ENCODE measurements at places on chromosomes 16 and 17.
A peak's percentile ranks its signal among the peaks of the same experiment; 100 is the strongest.

GRCh38 chr17:40625311-40625710 lies 22.3 kb downstream of the SMARCE1 start:
- no peak for DNase-seq

DNA sequence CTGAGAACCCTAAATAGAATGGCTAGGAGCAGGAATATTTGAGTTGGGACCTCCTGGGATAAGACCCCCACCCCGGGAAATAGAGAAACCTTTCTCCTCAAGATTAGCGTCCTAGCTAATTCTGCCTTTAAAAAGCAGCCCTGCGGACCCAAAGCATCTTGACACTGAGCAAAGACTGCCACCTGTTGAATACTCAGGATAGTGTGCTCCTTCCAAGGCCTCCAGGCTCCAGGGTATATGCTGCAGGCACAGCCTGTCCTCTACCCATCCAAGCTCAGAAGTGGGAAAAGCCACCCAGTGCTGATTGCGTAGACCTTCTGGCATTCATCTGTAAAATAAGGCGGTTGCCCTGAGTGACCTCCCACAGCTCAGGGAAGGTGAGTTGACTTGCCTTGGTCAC lies 456.2 kb upstream of the DYNLRB2 start:
- DNase-seq, result no peak

DNA sequence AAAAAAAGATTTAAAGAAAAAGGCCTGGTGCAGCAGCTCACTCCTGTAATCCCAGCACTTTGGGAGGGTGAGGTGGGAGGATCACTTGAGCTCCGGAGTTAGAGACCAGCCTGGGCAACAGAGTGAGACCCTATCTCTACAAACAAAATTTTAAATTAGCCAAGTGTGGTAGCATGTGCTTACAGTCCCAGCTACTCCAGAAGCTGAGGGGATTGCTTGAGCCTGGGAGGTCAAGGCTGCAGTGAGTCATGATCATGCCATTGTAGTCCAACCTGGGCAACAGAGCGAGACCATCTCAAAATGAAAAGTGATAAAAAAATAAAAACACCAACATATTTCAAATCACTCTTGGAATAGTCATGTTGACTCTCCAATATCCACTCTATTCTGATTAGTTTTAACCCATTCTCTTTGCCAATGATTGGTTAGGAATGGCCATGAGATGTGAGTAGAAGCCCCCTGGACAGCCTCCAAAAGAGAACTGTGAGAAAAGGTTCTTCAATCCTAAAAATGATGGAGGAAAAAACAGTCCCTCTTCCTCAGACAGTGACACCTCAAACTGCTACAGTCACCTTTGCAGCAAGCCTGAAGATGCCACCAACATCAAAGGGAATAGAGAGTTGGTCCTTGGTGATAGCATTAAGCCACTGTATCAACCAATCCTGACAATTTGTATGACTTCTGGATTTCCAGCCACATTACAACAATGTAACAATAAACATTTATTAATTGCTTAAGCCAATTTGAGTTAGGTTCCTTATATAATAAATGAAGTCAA lies 2.9 kb upstream of the KANSL1 start:
- no peak for DNase-seq

DNA sequence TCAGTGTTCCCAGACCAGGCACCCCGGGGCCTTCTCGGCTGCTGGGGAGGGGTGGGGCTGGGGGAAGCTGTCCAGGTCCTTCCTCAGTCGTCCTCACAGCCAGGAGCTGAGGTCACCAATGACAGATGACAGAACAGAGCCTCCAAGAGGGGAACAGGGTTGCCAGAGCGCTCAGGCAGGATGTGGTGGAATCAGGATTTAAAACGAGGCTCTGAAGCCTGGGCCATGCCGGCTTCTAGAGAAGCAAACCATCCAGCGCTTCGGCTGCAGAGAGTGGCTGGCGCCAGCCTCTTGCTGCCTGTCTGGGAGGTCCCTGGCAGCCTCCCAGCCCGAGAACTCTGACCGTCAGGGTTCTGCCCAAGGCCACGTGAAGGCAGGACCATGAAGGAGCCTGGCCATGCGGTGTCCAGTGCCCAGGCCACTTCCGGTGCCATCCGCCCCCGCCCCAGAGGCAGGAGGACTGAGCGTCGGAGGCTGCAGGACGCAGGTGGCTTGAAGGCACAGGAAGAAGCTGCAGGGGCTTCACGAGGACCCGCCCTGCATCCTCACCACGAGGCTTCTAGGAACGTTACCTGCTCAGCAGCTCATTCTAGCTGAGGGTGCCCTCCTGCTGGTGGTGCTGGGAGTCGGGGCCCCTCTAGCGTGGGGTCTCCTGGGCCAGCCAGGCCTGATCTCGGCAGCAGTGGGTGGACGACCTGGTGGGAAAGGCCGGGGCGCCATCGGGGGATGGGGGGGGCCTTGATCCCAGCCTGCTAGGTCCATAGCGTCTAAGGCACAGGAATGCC lies 78.5 kb downstream of the KLHDC4 start:
- no peak for DNase-seq

GRCh38 chr17:63950940-63951907 lies 19.1 kb upstream of the CD79B start:
- peak; percentile 40 for DNase-seq

- DNase-seq, result no peak
Measured at GRCh38 chr16:53084141-53084541, 29.4 kb downstream of the CHD9 start.

DNA sequence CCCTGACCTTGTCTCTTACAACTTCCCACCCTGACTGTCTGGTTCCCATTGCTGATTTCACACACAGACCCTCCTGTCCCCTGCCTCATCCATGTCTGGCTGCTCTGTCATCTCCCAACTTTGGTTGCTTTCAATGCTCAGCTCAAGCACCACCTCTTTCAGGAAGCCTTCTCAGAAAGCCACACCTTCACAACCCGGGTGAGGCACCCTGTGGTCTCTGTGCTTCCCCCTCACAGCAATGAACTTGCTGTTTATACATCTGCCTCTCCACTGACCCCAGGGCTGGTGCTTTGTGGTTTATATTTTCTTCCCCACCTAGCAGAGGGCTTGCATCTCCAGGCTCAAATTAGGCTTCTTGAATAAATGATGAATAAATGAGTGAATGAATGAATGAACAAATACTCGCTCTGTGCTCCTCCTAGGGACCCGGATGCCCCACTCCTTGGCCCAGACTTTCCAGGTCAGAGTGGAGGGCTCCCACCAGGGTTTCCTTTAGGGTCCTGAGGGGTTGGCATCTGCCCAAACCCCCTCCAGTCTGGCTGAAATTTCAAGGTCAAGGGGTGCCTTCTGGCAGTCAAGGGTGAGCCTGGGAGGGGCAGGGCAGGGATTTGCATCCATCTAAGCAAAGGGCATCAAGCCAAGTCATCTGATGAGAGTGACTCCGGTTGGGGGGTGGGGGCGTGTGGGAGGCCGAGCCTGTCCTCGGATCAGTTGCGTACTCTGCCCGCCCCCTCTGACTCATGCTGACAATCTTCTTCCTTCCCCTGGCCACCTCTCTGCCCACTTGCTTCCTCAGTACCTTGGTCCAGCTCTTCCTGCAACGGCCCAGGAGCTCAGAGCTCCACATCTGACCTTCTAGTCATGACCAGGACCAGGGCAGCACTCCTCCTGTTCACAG lies at the start of gene ITGAX:
ITGAX (plus strand) TSS at position 783 of the 898 bp plus-strand sequence; CDS start at position 862, 79 bp downstream.
- peak; percentile 58 for DNase-seq

Data from GM19239 (cell line).